GM04503 (cell line): ENCODE measurements at places on chromosomes 1 and 21.

- DNase-seq: no peak
Observed at GRCh38 chr1:181778640-181779260, 282.8 kb downstream of the ZNF648 start.

DNA sequence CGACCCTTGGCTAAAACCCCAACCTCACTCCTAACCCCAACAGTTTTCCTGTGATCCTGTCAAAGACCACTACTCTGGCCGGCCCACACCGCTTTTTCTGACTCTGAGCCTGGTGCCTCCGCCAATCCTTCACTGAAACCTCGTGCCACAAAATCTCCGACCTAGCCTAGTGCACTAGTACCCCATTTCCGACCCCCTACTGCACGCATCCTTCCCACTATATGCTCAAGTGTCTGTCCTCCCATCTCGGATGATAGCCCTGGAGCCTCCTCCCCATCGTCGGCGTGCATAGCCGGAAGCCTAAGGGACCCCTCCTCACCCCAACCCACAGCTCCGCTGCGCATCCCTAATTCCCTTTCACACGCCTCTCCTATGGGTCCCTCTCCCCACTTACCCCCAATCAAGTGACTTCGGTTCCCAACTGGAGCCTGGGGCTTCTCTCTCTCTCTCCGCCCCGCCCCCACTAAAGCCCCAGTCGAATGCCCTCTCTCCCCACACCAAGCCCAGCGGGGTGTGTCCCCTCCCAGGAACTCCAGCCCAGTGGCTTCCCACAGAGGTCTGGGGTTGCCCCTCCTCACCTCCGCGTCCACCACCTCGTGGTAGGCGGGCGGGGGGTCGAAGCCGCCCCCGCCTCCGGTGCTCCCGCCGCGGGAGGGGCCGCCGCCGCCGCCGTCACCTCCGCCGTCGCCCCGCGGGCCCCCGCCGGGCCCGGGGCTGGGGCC is 791 bp downstream of the USP24 start:
- no peak for DNase-seq

DNA sequence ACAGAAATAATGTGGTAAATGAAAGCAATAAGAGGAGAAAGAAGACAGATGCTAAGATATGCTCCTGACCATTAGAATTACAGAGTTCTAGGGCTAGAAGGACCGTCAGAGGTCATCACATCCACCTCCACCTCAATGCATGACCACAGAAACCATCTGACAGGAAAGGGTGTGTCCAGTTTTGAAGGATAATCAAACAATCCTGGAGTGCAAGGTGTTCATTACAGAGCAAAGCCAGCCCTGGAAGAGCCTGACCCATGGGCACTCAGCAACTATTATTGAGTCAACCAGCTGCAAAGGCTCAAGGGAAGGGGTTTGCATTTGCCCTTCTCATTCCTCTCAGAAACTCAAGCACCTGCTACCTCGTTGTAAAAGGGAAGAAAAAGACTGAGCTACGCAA is 46.4 kb downstream of the TOR1AIP2 start:
- DNase-seq: no peak

- DNase-seq: no peak
Observed at GRCh38 chr1:103107741-103108375, 464 bp downstream of the COL11A1 start.

DNA sequence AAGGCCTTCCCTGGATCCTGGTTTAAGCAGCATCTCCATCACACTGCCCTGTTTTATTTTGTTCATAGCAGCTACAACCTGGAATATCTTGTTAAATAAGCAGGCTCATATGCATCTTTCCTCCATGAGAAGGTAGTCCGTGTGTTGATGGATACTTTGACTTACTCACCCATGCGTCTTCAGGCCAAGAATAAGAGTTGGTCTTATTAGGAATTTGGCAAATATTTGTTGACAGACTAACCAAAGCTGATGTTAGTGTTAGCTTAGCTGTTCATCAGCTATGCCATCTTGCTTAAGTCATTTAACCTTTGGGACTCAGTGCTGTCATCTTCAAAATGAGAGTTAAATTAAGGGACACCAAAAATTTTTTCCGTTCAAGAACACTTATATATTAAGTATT is 59.2 kb downstream of the SASS6 start:
- no peak for DNase-seq

GRCh38 chr1:226549937-226550671 is 1.5 kb downstream of the STUM start:
- DNase-seq: no peak

DNA sequence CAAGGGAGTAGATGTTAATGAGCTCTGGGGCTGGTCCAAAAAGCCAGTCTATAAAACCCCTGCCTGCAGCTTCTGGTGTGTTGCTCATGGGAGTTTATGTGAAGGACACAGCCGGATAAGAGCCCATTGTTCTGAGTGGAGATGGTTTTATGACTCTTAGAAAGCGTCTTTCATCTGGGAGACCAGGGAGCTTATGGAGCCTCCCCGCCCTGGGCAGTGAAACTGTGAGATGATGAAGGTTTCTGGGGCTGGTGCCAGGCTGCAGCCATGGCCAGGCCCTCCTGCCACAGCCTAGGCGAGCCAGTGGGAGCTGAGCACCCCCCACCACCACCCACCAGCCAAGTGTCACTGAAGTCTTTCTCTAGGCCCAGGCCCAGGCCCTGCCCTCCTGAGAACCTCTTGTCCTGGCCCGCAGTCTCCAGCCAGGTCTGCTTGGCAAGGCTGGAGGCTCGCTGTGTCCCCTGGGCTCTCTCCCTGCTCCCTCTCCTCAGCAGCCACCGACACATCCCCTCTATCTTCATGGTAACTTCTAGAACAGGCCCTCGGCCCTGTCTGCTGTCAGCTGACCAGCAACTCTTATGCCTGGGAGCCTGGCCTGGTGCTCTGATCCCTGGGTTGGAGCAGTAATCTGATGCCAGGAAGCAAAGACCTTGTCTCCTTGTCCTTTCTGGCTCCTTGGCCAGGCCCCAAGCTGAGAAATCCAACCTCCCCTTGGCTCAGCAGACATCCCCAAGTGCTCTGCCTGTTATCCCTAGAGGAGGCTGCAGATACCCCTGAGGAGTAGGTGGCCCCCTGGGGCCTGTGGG is 7.6 kb upstream of the ARHGEF10L start:
- no peak for DNase-seq

DNA sequence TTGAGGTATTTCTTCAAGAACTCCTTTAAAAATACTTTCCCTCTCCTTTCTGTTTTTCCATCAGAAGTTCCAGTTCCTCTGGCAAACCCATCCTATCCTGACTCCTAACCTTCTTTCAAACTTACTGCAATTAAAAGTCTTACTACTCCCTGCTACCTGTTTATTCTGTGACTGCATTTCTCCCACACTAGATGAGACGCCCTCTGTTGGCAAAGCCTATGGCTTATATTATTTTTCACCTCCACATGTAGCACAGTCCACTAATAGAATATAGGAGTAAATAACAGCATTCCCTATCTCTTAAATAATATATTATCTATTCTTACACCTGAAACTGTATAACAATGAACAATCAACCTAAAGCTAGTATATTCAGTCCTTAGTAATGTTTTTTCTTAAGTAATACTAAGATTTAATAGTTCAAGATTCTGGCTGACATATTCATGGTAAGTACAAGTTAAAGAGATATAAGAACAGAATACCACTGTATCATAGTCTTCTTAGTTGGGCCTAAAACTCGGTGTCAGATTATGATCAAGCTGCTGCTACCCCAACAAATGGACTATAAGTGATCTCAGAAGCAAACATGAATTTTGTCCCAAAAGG is 54.8 kb downstream of the RAB3GAP2 start:
- DNase-seq: no peak

- no peak for DNase-seq
Observed at GRCh38 chr1:5526385-5526750, 465.9 kb downstream of the NPHP4 start.

DNA sequence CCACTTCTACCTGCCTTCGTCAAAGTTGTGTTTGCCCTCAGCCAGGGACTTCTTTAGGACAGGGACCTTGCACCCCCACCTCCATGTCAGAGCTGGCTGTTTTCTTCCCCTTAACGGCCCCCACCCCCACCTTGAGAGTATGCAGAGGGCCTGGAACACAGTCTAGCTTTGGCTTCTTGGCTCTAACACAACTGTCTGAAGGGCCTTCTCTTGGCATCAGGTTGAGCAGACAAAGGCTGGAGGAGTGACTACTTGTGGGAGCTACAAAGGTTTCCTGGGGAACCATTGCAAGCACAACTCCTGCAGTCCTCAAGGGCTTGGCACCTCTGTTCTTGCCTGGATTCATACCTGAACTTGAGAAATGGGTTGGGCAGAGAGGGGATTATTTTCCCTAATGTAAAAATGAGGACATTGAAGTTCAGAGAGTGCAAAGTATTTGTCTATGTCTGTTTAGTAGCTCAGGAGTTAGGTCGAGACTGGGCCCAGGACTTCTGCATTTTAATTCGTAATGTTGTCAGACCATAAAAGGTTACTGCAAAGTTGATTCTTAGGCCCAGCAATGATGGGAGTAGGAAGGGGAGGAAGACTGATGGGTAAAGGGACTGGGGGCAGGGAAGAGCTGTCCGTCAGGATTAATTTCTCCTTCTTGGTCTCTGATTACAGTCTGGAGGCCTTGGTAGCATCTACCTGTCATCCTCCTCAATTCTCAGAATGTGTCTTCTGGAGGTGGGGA is 2.6 kb downstream of the CYP4B1 start:
- DNase-seq: no peak

DNA sequence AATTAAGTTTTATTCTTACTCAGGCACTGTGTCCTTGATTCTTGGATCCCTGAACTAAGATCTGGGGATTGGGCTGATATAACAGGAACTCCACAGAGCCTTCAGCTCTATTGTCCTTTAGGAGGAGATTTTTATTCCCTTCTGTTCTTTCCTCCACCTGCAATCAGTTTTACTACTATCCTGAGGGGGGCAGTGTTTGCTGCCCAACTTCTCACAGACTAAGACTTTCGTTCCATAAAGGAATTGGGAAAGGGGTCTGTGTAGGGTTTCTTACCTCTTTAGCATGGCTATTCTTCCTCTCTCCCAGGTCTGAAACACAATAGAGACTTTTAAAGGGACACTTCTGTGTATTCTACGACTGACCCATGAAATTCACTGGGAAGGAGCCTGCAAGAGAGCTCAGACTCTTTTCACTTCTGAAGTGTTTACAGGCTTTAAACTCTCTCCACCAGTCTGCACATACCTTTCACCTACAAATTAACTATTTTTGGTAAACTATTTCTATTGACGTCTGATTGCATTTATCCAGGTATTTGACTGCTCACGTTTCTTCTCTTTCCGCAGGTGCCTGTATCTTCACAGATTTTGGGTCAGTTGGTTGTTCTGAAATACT is 103.3 kb upstream of the DEPDC1 start:
- no peak for DNase-seq
